ENCODE measurements at places on chromosomes 11 and 22. TPM values are rescaled to one million over a fixed set of nuclear protein-coding genes. Genes with fewer than 3 reads are reported as not detected.

DNA sequence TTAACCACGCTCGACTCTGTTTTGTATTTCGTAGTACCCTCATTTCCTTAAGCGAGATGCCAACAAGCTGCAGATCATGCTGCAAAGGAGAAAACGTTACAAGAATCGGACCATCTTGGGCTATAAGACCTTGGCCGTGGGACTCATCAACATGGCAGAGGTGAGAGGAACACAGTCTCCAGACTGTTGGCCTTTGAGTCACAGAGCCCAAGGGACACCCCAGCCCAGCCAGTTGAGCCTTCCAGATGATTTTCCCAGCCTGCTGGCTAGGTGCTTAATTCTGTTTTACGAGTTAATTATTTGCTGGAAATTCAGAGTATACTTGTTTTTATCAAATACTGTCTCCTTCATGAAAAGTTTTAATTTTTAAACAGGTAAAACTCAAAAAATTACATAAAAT lies 57.3 kb upstream of the RAB1B start:
- DNase-seq, result no peak

DNA sequence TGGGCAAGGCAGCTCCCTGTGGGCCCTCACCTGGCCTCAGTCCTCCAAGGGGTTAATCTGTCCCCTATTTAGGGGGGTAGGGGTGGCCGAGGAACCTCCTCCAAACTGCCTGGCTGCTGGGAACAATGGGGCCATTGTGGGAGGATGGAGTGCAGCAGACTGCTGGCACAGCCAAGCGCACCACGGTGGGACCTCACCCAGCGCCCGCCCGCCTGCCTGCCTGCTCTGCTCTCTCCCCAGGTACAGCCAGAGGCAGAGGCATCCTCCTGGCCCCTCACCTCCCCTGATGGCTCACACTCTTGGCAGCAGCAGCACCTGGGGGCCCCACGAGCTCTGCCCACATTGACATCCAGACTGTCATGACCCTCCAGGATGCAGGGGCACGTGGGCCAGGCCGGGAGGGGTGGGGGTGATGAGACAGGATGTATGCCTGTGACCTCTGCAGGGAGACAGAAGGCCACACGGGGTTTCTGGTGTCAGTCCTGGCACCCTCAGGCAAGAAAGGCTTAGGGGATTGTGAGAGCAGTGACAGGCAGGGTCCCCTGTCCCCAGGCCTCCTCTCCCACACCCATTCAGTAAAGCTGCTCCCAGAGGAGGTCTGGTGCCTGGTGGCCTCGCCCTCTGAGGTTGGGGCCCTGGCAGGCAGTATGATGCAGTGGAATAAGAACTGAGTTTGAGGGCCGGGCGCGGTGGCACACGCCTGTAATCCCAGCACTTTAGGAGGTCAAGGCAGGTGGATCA lies 11.4 kb downstream of the BCL9L start:
- peak; percentile 72 for DNase-seq

DNA sequence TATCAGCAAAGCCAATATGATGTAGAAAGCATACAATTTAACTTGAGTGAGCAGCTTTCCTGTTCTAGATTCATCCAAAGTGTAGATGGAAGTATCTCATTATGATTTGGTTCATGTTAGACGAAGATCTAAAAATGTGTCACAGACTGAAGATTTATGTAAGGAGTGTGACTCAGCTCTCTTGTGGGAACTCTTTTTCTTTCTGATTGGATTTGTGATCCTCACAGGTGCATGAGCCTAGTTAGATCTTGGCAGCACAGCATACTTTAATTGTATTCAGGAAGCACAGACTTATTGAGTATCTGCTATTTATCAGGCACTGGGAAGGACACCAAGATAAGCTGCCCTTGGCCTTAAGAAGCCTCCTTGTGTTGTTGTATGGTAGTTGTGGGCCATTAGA lies 147.1 kb downstream of the C11orf91 start:
- peak; percentile 66 for DNase-seq

Gene C11orf42
- total RNA-seq, result not detected

DNA sequence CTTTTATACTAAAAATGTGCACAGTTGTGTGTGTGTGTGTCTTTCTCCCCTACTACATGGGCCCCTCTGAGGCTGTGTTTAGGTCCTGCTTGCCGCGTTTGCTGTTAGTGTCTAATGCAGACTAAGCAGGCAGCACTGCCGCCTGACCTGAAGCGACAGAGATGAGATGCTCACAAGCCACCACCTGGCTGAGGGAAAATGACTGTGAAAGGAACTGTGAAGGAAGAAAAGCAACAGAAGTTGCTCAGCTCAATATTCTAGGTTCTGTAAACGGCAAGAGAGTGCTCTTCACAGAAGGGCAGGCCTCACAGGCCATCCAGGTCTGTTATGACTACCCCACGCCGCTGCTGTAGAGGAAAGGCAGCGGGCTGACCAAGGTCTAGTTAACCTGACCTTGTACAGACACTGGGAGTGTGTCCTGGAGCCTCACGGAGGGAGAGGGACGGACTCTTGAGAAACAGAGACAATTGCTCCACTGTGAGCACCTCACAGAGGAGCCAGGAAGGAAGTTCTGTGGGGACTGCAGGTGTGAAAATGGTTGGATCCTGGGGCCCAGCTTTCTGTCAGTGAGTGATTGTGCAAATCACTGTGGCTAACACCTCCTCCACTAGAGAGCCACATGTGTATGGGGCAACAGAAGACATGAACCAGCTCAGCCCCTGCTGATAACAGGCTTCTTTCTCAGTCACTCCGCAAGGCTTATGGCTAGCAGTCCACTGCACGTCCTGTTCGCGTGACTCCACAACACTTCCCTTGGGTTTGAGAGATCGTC lies 31.3 kb upstream of the YPEL1 start:
- no peak for DNase-seq

Gene TCN1
- total RNA-seq, result 2.9 TPM

Gene PTPMT1
- total RNA-seq, result 67.8 TPM

GRCh38 chr11:94036096-94036495 lies 14.9 kb downstream of the HEPHL1 start:
- DNase-seq, result no peak

Gene MFRP
- total RNA-seq, result not detected
